Activated CD8-positive, alpha-beta T cell treated with anti-CD3 and anti-CD28 coated beads for 36 hours (primary cell): ENCODE measurements at places on chromosomes 1 and 21. TPM values are rescaled to one million over a fixed set of nuclear protein-coding genes. Genes with fewer than 3 reads are reported as not detected.

DNA sequence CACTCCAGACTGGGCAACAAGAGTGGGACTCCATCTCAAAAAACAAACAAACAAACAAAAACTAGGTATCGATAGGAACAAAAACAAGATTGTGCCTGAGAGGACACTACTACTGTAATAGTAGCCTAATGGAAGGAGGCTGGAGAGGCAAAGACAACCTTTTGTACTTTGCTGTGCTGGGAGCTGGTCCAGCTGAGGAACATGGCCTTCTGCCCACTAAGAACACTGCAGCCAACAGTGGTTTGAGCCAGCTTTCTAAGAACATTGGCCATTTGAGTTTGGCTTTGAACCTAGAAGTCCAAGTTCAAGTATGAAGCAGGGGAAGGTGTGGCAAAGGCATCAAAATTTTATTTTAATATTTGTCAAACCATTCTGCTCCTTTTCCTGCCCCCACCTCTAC, 22.7 kb upstream of the RGS8 start:
- H3K4me3 ChIP-seq: no peak overlapping the region
- DNase-seq: no peak
- H3K27ac ChIP-seq: no peak overlapping the region
- H3K4me1 ChIP-seq: peaks cover 20% of the 10 kb centered on the region

Gene NBPF20
- 0.69 TPM for total RNA-seq

DNA sequence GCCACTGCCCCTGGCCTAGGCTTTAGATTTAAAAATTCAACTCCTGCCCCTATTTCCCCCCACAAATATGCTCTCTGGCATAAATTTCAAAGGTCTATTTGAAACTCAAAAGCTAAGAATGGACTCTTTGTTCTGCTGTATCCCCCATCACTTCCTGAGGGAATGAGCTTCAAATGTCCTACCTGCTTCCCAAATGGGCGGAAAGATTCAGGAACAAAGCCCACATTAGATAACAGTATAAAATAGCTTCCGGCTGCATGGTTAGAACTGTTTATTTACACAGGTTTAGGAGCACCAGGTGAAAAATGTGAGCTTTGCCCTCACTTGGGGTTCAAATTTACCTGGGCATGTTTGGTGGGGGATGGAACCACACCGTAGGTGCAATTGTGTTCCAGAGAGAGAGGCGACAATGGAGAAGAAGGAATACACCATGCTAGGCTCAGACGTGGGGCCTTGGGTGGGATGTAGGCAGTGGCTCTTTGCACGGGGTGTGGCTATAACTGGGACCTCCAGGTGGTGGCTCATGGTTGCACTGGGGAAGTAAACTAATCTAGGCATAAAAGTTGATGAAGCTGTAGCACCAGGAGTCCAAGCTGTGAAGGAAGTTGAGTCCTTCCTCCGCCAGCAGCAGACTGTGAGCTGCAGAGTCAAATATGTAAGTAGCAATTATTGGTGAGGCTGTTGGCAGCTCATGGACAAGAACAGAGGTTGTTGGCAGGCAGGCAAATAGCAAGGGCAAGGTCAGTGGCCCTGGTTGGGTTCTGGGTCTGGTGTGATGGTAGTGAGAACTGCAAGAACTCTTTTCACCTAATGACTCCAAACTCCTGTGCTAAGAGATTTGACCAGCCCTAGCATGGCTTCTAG, 41.5 kb upstream of the SRSF10 start:
- no peak overlapping the region for H3K4me3 ChIP-seq
- H3K27me3 ChIP-seq: no peaks in the 10 kb centered on the region
- no peak overlapping the region for H3K27ac ChIP-seq
- no peaks in the 10 kb centered on the region for H3K36me3 ChIP-seq
- no peaks in the 10 kb centered on the region for H3K4me1 ChIP-seq
- no peak for DNase-seq

Gene TMEM269
- total RNA-seq: 0.32 TPM

Gene TRIM58
- total RNA-seq: not detected

- no peaks in the 10 kb centered on the region for H3K27me3 ChIP-seq
- no peak for DNase-seq
- H3K4me3 ChIP-seq: no peak overlapping the region
- H3K27ac ChIP-seq: no peak overlapping the region
- H3K36me3 ChIP-seq: no peaks in the 10 kb centered on the region
These were observed 27.7 kb downstream of the S100A6 start for GRCh38 chr1:153507926-153508583.

Gene HLCS
- 12.5 TPM for total RNA-seq

GRCh38 chr1:38804062-38804886, 55.3 kb downstream of the RRAGC start:
- H3K4me1 ChIP-seq: peaks cover 5% of the 10 kb centered on the region
- no peaks in the 10 kb centered on the region for H3K36me3 ChIP-seq
- no peak for DNase-seq
- H3K4me3 ChIP-seq: peak overlapping the region; percentile 46

Gene LHX8
- not detected for total RNA-seq

Gene PGLYRP4
- not detected for total RNA-seq

DNA sequence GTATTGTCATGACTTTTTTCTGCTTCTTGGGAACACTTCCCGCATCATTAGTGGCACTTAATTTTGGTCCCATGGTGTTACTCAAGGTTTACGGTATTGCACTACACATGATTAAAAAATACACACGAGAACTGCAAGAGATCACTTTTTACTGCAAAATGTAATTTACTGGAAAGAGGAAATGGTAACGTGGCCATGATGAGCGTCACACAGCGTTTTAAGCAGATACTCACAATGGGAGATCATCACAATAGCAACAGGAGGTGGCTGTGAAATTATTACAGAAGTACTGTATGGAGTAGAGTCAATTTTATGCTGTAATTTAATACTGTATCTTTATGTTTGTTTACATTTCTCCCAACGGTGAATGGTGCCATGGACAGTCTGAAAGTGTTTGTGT, 1510.3 kb downstream of the AMY1C start:
- no peak overlapping the region for H3K27ac ChIP-seq
- no peak for DNase-seq
- no peaks in the 10 kb centered on the region for H3K36me3 ChIP-seq
- no peak overlapping the region for H3K4me3 ChIP-seq
- no peaks in the 10 kb centered on the region for H3K4me1 ChIP-seq
- no peaks in the 10 kb centered on the region for H3K27me3 ChIP-seq

Gene CCDC24
- 1.4 TPM for total RNA-seq

- DNase-seq: no peak
- H3K36me3 ChIP-seq: no peaks in the 10 kb centered on the region
- H3K27me3 ChIP-seq: peaks cover 6% of the 10 kb centered on the region
- no peaks in the 10 kb centered on the region for H3K4me1 ChIP-seq
- H3K27ac ChIP-seq: no peak overlapping the region
- no peak overlapping the region for H3K4me3 ChIP-seq
These were observed 16.3 kb downstream of the PCP4L1 start for GRCh38 chr1:161274874-161275273.

- H3K36me3 ChIP-seq: no peaks in the 10 kb centered on the region
- H3K4me3 ChIP-seq: no peak overlapping the region
- DNase-seq: no peak
- H3K27me3 ChIP-seq: no peaks in the 10 kb centered on the region
- H3K4me1 ChIP-seq: peaks cover 10% of the 10 kb centered on the region
These were observed 104.0 kb downstream of the CDC7 start for GRCh38 chr1:91604632-91605031.

GRCh38 chr1:53686091-53686964, 52.6 kb downstream of the GLIS1 start:
- H3K4me3 ChIP-seq: no peak overlapping the region
- H3K27me3 ChIP-seq: peaks cover 7% of the 10 kb centered on the region
- H3K36me3 ChIP-seq: no peaks in the 10 kb centered on the region

DNA sequence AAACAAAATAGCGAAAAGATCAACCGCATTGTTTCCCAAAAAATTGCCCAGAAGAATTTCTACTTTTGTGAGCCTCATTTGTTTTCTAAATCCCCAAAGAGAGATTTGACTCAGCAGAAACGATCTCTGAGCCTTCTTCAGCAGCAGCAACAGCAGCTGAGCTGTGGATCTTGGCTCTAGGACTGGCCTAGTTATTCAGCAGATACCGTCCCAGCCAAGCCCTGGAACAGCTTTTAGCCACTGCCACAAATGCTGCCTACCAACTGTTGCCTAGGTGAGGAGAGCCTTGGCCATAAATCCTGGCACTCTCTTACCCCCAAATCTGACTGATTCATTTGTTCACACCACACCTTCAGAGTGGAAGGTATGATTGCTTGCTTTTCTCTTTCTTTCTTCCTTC, 320.1 kb downstream of the TGFB2 start:
- H3K36me3 ChIP-seq: no peaks in the 10 kb centered on the region
- no peak overlapping the region for H3K27ac ChIP-seq
- H3K27me3 ChIP-seq: no peaks in the 10 kb centered on the region

DNA sequence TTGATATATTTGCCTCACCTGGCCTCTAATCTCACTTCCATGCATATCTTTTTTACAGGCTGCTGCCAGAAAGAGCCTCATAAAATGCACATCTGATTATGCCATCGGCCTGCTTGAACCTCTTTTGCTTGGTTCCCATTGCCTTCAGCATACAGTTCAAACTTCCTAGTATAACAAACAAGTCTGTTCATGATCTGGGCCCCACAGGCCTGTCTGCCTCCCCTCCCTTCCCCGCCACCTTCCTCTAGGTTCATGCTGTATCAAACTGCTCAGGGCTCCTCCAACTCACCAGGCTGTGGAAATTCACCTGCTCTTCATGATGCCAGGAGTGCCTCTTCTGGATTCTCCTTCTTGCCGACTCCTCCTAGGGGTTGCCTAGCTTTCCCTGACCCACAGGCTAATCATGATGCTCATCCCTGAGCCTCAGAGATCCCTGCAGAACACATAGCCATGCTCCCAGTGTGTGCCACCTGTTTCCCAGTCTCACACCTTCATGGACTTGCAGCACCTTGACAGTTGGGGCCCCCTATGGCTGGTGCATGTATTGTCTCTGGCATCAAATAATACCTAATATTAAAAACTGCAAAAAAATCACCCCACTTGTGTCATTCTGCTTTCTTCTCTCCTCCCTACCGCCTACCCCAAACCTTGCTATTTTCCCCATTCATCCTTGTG, 33.7 kb upstream of the CD2 start:
- no peaks in the 10 kb centered on the region for H3K27me3 ChIP-seq
- DNase-seq: no peak
- peaks cover 4% of the 10 kb centered on the region for H3K4me1 ChIP-seq
- H3K36me3 ChIP-seq: no peaks in the 10 kb centered on the region
- no peak overlapping the region for H3K4me3 ChIP-seq

Gene HTR1D
- total RNA-seq: not detected

- H3K4me1 ChIP-seq: peaks cover 56% of the 10 kb centered on the region
- DNase-seq: no peak
- H3K36me3 ChIP-seq: peaks cover 14% of the 10 kb centered on the region
- no peak overlapping the region for H3K4me3 ChIP-seq
These were observed 85.6 kb downstream of the VAV3 start for GRCh38 chr1:107879346-107879745.

DNA sequence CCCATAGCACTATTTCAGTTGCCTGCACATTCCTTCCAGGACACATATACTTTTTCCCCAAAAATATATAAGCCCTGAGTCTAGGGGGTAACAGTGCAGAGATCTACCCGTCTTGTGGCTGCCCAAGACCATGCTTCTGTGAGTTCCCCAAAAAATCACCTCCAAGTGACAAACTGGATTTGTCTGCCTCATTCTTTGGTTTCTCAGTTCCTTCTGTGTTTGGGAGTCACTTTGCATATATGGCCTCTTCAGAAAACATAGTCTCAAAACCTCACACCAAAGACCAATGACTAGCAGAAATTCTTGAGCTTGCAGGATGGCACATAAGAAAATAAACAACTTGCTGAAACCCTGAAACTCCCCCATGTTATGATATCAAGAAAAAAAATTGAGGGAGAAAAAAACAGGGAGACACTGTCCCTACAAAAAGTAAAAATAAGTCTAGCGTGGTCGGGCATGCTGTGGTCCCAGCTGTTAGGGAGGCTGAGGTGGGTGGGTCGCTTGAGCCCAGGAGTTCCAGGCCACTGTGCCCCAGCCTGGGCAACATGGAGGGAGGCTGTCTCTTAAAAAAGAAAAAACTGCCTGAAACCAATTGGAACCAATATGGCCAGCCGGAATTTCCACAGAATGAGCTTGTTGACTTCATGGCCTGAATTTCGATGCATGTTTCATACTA, 8.0 kb downstream of the JMJD4 start:
- H3K4me1 ChIP-seq: peaks cover 18% of the 10 kb centered on the region
- H3K27ac ChIP-seq: no peak overlapping the region
- peaks cover 5% of the 10 kb centered on the region for H3K36me3 ChIP-seq
- peaks cover 5% of the 10 kb centered on the region for H3K27me3 ChIP-seq
- DNase-seq: no peak
- no peak overlapping the region for H3K4me3 ChIP-seq

Gene PGLYRP3
- total RNA-seq: not detected

DNA sequence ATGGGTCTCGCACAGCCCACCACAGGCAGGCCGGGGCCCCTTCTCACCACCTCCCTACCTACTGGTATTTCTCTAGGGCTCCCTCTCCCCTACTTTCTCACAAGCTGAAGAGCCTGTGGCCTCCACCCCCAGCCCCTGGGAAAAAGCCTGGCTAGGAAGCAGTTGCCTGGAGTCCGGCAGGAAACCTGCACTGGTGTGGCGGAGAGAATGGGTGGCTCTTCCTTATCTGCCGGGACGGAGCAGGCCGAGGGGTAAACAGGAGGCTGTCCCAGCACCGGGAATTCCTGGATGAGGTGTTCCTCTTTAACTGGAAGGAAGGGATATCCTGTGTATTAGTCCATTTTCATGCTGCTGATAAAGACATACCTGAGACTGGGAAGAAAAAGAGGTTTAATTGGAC, 125.8 kb downstream of the TLR5 start:
- H3K36me3 ChIP-seq: no peaks in the 10 kb centered on the region
- no peak overlapping the region for H3K27ac ChIP-seq
- no peak overlapping the region for H3K4me3 ChIP-seq
- DNase-seq: no peak

Gene BGLAP
- total RNA-seq: 2.5 TPM

GRCh38 chr1:2981388-2981787, 39.9 kb upstream of the ACTRT2 start:
- no peaks in the 10 kb centered on the region for H3K4me1 ChIP-seq
- no peak for DNase-seq
- H3K4me3 ChIP-seq: no peak overlapping the region
- H3K36me3 ChIP-seq: no peaks in the 10 kb centered on the region
- no peak overlapping the region for H3K27ac ChIP-seq

- peaks cover 32% of the 10 kb centered on the region for H3K4me1 ChIP-seq
- DNase-seq: no peak
- H3K27me3 ChIP-seq: no peaks in the 10 kb centered on the region
- no peak overlapping the region for H3K4me3 ChIP-seq
These were observed 1.5 kb upstream of the C2CD4D start for GRCh38 chr1:151841141-151841540.

Gene GBP2
- total RNA-seq: 189 TPM

GRCh38 chr1:157622471-157622870, 24.6 kb upstream of the FCRL4 start:
- no peak for DNase-seq
- no peaks in the 10 kb centered on the region for H3K36me3 ChIP-seq
- peaks cover 5% of the 10 kb centered on the region for H3K27me3 ChIP-seq
- H3K27ac ChIP-seq: no peak overlapping the region

DNA sequence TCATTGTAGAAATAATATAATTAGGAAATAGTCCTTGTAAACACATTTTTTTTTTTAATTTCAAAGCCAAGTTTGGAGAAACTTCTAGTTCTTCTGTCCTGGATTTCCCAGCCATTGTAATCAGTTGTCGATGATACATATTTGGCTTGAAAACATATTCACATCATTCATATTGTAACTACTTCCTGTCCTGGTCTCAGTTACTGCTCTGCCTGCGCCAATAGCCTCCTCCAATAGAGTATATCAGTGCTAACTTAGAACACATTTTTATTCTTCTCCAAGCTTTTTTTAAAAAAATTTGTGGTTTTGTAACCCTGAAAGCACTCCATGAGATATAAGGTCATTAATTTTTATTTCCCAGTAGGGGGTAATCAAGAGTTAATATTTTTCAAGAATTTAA, 46.1 kb upstream of the FMO2 start:
- no peaks in the 10 kb centered on the region for H3K4me1 ChIP-seq
- H3K4me3 ChIP-seq: no peak overlapping the region
- H3K27me3 ChIP-seq: peaks cover 10% of the 10 kb centered on the region
- no peak for DNase-seq
- H3K27ac ChIP-seq: no peak overlapping the region
